NCI-H2171 (cell line): ENCODE measurements at places on chromosomes 11 and 22.

GRCh38 chr22:43560651-43561050 lies 148.8 kb downstream of the MPPED1 start:
- DNase-seq: no peak

- DNase-seq: peak; percentile 99
Observed at GRCh38 chr11:27216270-27217149, 146.5 kb downstream of the CCDC34 start.

DNA sequence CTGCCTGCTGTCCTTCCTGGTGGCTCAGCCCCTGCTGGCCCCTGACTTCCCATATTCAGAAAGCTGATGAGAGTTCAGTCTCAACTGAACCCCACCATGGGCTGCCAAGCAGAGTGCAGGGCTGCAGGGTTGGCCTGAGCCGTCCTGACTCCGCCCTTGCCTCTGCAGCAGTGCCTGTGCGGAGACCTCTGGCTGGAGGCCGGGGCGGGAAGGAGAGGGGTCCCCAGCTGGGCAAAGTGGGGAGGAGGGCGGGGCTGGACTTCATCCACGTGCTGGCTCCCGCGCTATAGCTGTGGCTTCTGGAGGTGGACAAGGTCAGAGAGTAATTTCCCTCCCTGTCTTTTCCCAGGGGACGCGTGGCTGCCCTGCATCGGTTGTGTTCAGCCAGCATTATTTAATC lies 13.6 kb downstream of the GLB1L3 start:
- no peak for DNase-seq

GRCh38 chr11:305844-306211 lies 1.8 kb upstream of the IFITM2 start:
- DNase-seq: no peak

DNA sequence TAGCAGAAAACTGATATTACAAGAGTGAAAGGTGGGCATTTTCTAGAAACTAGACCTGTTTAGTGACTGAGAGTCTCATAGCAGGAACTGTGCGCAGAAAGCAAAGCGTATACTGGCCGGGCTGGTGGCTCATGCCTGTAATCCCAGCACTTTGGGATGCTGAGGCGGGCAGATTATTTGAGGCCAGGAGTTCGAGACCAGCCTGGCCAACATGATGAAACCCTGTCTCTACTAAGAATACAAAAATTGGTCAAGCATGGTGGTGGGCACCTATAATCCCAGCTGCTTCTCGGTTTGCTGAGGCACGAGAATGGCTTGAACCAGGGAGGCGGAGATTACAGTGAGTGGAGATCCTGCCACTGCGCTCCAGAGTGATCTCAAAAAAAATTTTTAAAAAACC lies 1.8 kb upstream of the NUP98 start:
- no peak for DNase-seq

DNA sequence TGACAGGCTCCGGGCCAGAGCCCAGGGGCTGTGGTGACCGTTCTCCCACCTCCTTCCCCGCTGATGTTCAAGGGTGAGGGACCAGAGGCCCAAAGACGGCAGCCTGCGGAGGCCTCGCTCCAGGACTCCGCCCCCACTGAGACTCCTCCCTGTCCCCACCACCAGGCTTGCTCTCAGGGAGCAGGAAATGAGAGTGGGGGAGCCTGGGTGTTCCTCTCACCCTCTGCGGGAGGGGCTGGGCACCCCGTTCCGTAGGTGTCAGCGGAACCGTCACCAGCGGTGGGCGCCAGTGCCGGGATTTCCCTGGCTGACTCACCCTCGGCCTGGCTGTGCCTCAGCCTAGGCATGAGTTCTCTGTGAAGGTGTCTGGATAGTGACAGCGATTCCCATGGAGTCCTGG lies 15.7 kb downstream of the DAGLA start:
- DNase-seq: no peak

DNA sequence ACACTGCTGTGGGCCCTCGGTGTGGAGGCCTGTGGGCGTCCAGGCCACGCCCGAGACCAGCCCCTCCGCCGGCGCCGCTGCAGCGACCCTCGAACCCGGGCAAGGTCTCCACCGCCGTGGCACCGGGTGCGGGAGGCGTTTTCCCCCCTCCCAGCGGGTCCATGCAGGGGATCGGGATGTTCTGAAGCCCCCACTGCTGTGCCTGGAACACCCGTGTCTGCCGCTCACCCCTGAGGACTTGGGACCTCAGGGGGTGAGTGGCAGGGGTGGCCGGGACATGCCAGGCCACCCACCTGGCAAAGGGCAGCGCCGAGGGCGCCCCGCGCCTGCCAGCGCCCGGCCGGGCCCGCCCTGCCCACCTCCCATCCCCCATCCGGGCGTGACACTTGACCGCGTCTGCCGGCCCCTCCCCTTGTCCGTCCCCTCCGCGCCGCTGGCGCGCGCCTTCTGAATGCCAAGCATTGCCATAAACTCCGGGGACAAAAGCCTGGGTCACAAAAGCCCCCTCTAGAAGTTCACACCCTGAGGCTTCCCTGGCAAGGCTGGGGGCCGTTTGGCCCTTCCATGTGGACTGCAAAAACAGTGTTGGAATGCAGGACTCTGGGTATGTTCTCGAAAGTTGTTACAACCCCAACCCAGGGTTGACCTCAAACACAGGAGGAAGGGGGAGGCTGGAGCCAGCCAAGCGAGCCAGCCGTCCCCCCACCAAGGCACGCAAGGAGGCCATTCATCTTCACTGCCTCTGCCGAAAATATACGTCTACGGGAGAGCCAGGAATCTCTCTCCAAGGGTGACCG lies 819 bp upstream of the KCNQ1OT1 start:
- no peak for DNase-seq

GRCh38 chr11:113201054-113201818 lies 113.1 kb upstream of the TTC12 start:
- DNase-seq: no peak

DNA sequence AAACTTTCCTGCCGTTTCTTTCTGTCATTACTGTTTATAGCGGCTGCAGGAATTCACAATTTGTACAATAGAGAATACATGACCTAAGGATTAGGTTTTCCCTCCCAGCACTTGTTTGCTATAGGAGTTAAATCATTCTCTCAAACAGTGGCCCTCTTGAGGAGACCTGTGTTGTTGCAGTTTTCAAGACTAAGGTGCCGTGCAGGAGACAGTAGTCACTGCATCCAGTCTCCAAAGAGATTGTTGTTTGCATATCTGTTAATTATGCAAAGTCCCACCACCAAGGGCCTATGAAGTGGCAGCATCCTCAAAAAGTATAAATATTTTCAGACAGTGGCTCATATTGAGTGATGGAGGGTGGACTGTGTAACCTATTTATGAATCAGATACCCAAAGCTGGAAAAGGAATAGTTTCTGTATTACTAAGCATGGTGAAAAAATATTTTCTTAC lies 2.3 kb downstream of the PRSS23 start:
- no peak for DNase-seq

DNA sequence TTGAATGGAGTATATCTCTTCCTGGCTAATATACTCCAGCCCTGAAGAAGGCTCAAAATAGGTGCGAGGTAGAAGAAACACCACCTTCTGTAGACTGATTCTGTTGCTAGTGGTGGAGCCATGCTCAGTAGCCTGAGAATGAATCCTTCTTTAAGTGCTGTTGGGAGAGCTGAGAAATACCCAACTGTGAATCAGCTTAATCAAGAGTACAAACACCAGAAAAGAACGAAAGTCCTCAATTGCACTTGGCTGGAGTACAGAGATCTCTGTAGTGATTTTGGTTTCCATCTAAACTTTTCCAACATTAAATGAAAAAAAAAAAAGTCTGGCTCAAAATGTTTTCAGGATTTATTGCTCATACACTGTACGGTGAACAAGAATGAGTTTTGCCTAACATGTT lies 619.1 kb downstream of the METTL15 start:
- no peak for DNase-seq

- no peak for DNase-seq
Observed at GRCh38 chr11:58503361-58503856, 4.5 kb downstream of the OR5B21 start.

DNA sequence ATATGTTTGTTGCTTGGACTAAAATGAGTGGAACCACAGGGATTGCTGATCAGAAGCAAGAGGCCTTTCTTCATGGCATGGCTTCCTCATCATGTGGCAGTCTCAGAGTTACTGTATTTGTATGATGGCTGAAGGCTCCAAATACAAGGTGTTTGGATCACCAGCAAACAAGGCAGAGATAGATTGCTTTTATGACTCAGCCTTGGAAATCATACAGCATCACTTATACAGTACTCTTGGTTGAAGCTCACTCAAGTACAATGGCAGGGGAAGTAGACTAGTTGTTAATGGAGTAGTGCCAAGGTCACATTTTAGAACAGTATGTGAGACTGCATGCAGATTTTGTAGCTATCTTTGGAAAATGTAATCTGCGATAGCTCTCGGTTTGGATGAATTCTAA lies 16.6 kb downstream of the CAPRIN1 start:
- no peak for DNase-seq

GRCh38 chr11:117315285-117316196 lies 515 bp downstream of the BACE1 start:
- DNase-seq: no peak
